KG1 (cell line): ENCODE measurements at places on chromosomes 11 and 22.

DNA sequence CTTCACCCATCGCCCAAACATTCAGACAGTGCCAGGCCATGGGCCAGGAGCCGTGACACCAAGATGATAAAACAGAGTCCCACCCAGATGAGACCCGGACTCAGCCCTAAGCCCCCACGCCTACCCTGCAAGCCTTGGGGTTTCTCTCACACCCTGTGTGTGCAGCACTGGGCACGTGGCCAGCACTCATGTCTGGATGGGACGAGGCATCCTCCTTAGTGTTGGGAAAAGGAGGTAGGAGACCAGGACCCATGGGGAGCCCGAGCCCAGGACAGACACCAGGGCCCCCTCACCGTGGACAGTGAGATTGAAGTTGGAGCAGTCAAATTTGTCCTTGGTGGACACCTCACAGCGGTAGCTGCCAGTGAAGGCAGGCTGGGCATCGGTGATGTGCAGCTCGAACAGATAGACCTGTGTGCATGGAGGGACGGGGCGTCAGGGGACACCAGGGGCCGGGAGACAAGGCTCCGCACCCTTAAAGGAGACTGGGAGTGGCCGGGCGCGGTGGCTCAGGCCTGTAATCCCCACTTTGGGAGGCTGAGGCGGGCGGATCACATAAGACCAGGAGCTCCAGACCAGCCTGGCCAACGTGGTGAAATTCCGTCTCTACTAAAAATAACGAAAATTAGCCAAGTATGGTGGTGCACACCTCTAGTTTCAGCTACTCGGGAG lies 4.2 kb downstream of the MYBPC3 start:
- DNase-seq, result no peak

GRCh38 chr22:42949159-42949558 lies 65.8 kb downstream of the PACSIN2 start:
- no peak for DNase-seq

DNA sequence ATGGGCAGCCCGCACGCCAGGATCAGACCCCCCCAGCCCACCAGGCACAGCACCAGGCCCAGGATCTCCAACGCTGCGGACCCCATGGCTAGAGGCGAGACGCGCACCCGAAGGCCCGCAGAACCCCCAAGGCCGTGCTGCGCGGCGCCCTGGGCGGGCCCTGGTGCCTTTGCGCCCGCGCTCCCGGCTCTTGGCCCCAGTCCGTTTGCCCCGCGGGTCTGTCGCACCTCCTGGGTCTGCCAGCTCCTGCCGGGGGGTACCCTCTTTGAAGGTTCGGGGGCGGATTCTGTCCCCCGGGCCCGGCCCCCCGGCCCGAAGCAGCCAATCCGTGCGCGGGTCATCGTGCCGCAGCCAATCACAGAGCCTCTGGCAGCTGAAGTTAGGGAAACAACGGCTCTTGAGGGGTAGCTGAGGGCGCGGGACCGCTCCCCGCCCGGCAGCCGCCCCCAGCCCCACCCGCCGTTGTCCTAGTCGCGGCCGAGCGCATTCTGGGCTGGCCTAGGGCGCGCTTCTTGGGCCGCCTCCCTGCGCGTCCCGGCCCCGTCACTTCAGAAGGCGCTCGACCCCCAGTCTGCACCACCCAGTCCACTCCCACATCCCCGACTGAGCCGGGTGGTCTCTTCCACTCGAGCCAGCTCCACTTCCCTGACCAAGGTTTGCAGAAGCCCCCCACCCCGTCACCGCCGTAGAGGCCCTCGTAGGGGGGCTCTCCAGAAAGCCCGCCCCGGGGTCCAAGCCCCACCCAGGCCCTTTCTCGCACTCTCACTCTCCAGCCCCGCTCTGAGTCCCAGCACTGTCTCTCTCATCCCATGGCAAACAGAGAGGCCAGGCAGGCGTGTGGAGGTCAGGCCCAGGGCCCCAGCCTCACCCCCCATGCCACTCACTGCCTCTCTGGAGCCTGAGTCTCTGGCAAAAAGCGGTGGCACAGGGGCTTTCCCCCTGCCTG lies at the start of gene CLDN5:
Gene CLDN5, minus strand, starts transcription at position 241 of the 946 bp plus-strand sequence. Its CDS starts 155 bp downstream, at position 86.
- DNase-seq, result no peak

DNA sequence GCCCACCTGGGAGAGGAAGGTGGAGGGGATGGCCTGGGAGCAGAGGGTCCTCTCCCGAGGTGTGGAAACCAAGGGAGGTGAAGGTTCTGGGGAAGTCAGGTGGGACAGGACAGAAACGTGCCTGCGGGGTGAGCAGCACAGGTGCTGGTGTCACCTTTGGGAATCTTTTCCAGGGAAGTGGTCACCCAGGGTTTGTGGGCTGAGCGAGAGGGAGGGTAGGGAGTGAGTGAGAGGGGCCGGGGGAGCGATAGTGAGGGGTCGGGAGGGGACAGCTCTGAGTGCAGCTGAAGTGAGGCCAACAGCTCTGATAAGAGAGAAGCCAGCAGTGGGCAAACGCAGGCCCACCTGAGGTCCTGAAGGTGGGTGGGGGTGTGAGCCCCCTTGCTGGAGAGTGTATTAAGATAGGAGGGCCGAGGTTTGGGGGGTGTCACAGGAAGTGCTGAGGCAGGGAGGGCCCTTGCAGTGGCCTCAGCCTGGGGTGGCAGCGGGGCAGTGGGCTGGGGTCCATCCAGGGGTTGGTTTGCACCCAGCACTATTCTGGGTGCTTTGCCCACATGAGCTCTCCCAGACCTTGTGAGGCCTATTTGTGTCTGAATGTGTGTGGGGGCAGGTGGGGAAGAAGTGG lies 1.6 kb upstream of the SHANK3 start:
- no peak for DNase-seq

DNA sequence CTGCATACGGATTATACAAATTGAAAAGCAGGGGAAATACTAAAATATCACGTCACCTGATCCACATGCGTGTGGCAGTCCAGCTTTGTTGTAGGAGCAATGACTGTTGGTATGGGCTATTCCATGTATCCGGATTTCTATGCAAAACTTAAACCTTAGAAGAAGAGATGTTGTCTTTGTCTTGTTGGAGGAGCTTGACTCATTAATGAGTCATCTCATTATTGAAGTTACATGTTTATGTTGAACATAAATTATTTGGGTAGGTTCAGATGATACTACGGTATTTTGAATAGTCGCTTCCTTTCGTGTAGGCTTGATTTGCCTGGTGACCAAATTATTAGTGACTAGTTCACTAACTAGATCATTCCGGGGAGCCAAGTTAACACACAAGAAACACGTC lies 806 bp upstream of the SAAL1 start:
- DNase-seq, result no peak

GRCh38 chr22:25748704-25749103 lies 6.7 kb downstream of the MYO18B start:
- DNase-seq, result no peak

GRCh38 chr11:62406034-62406433 lies 12.8 kb upstream of the SCGB1A1 start:
- no peak for DNase-seq

DNA sequence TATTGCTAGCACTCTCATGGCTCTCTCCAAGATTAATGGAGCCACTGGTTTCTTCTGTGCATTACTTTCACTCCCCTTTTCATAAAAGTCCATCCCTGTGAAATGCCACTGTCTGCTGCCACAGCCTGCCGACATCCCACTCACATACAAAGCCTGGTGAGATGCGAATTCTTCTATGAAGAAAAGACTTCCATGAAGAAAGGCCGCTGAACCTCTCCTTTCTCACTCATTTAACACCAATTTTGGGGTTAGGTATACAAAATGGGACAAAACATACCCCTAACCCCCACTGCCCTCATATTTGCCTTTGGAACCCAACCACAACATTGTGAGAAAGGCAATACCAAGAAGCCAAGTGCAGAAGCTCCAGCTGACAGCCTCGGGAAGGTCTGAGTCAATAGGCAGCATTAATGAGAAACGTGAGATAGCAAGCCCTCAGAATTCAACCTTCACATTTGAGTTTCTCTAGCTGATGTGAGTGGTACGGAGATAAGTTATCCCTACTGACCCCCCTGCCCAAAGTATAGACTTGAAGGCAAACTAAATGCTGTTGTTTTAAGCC lies 156.4 kb downstream of the ATG16L2 start:
- no peak for DNase-seq
